ENCODE measurements at places on chromosomes 5 and 9.

GRCh38 chr5:31563216-31563615, 31.1 kb downstream of the C5orf22 start:
- no peaks in the 10 kb centered on the region for H3K4me1 ChIP-seq
- H3K27me3 ChIP-seq: no peaks in the 10 kb centered on the region
- no peak overlapping the region for H3K27ac ChIP-seq

- H3K27me3 ChIP-seq: no peaks in the 10 kb centered on the region
- no peak for DNase-seq
- H3K4me1 ChIP-seq: no peaks in the 10 kb centered on the region
- no peak overlapping the region for H3K4me3 ChIP-seq
Observed at GRCh38 chr5:180027459-180028089, 44.0 kb downstream of the RNF130 start.

DNA sequence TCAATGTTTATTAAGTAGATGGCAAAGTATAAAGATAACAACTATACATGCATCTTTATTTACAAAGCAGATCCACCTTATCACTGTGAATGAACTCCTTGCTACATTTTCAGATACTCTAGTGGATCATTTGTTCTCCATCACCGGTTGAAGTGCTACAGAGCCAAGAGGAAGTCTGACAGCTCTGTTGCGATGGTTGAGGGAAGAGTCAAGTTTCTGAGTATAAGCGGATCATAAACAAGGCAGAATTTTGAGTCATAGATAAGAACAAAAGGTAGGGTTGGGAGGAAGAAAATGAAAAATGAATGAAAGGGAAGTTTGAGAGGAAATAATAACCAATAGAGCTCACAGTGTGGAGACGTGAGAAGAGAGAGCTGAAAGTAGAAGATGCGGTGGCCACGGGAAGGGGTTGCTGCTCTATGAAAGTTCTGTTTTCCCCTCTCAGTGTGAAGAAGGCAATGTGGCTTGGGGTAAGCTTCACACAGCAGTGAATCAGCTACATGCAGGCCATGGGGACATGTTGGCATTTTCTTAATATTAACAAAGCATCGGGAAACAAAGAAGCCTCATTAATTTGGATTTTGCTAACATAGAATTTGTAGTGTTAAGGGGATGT, 30.8 kb upstream of the KCNN2 start:
- H3K27me3 ChIP-seq: no peaks in the 10 kb centered on the region
- no peak overlapping the region for H3K27ac ChIP-seq
- H3K4me1 ChIP-seq: no peaks in the 10 kb centered on the region
- no peaks in the 10 kb centered on the region for H3K36me3 ChIP-seq
- no peak for DNase-seq

GRCh38 chr9:134315716-134316448, 10.4 kb upstream of the RXRA start:
- H3K4me3 ChIP-seq: no peak overlapping the region
- H3K27me3 ChIP-seq: peaks cover 25% of the 10 kb centered on the region
- no peak overlapping the region for H3K27ac ChIP-seq

DNA sequence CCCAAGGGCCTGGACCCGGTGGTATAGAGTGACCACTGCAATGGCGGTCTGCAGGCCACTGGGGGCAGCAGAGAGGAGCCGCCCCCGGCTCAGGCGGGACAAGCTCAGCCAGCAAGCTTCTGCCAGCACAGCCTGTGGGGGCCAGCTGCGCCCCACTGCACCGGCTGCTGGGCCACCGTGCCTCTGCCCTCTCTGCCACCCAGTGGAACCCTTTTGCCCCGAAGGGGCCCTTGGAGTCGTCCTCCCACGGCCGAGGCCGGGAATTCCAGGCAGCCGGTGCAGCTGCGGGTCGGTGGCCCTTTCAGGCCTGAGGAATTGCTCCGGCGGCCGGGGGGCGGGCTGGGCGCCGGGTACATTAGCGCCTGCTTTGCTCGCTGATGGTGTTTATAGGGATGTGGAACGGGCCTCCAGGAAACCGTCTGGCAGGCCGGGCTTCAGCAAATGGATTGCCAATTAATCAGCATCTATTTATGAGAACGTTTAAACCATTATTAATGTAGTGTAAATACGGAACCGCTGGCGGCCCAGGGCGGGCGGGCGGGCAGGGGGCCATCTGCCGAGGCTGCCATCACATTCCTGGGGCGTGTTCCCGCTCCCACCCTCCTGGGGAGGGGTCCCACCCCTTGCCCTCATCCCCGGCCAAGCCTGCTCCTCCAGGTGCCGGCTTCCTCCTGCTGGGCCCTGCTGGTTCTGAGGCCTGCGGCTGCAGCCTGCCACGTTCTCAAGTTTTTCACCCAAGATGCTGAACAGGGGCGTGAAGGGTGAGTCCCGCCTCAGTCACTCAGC, 127.4 kb downstream of the BARX1 start:
- H3K27ac ChIP-seq: no peak overlapping the region
- peak; percentile 30 for DNase-seq
- H3K36me3 ChIP-seq: no peaks in the 10 kb centered on the region
- no peak overlapping the region for H3K4me3 ChIP-seq
- peaks cover 20% of the 10 kb centered on the region for H3K27me3 ChIP-seq
- peaks cover 5% of the 10 kb centered on the region for H3K4me1 ChIP-seq

GRCh38 chr9:129317179-129318011, 139.3 kb upstream of the IER5L start:
- DNase-seq: peak; percentile 20
- peaks cover 10% of the 10 kb centered on the region for H3K4me1 ChIP-seq
- H3K4me3 ChIP-seq: no peak overlapping the region

DNA sequence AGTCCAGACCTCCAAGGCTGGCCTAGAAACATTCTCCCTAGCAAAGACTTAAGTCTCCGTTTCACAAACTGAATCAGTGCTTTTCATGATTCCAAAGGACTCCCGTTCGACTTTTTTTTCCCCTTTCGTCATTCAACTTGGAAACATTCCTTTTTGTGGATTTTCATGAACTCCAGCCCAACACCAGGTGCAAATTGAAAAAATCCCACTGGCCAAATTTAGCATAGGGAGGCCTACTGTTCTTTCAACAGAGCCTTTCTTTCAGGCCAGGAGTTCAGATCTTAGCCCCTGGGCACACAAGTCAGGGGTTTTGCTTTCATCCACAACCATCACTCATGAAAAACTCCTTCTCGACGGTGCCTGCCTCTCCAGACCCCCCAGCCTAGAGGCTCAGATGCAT, 285.3 kb downstream of the PIK3R1 start:
- H3K27me3 ChIP-seq: peaks cover 4% of the 10 kb centered on the region
- H3K4me3 ChIP-seq: no peak overlapping the region
- no peak for DNase-seq
- no peak overlapping the region for H3K27ac ChIP-seq

GRCh38 chr5:95993266-95993665, 31.6 kb upstream of the ELL2 start:
- no peak for DNase-seq
- no peaks in the 10 kb centered on the region for H3K36me3 ChIP-seq
- no peak overlapping the region for H3K4me3 ChIP-seq
- H3K4me1 ChIP-seq: peaks cover 2% of the 10 kb centered on the region

DNA sequence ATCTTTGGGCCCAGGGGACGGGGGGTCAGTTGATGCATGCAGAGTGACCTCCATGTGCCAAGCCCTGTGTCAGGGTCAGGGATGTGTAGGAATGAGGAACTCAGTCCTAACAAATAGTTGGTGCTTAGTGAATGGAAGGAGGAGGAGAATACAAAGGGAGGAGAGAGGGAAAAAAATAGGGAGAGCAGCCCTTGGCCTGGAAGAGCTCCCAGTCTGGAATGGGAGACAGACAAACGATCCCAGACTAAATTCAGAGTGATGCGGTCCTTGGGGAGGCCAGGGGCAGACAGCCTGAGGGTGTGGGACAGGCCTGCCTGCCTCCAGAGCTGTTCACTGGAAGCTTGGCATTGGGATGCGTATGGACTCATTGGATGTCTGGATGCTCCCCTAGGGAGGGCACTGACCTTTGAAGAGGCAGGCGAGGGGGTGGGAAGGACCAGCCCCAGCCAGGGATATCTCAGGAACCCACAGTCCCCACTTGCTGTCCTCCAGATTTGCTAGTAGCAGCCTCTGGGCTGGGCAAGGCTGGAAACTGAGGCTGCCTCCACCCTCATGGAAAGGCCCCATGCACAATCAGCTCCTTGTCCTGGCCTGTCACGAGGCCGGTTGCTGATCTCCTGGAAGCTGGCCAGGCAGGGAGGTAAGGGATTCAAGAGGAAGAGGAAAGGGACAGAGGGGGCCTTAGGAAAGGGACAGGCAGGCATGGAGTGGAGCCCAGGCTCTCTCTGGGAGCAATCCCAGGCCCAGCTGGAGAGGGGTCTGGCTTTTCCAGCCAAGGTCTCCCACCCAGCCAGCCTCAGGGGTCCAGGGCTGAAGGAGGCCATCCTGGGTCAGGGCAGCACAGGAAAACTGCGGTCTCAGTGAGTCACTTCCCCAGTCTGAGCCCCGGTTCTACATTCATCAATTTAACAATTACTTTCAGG, 69.0 kb upstream of the GGTA1 start:
- H3K4me3 ChIP-seq: no peak overlapping the region
- no peaks in the 10 kb centered on the region for H3K4me1 ChIP-seq
- no peak overlapping the region for H3K27ac ChIP-seq
- no peaks in the 10 kb centered on the region for H3K27me3 ChIP-seq
- H3K36me3 ChIP-seq: no peaks in the 10 kb centered on the region
- DNase-seq: no peak
